ENCODE measurements at places on chromosomes 2 and 18.

GRCh38 chr2:211751848-211752247 is 786.8 kb downstream of the ERBB4 start:
- DNase-seq, result no peak

DNA sequence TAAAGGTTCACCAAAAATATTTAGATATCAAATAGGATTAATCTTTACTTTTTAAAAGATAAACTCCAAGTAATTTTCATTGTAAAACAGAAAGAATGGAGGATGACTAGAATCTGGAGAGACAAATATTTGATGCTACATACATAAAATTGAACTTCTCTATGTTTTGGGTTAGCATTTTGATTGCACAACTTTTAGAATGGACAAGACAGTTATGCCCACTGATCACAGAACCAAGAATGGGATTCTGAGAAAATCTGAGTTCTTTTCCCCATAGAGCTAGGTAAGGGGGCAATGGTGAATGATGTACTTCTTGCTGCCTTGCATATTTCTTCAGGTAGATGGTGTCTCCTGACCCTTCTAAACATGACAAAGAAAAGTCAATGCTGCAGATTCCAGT is 191.2 kb upstream of the ZEB2 start:
- no peak for DNase-seq

DNA sequence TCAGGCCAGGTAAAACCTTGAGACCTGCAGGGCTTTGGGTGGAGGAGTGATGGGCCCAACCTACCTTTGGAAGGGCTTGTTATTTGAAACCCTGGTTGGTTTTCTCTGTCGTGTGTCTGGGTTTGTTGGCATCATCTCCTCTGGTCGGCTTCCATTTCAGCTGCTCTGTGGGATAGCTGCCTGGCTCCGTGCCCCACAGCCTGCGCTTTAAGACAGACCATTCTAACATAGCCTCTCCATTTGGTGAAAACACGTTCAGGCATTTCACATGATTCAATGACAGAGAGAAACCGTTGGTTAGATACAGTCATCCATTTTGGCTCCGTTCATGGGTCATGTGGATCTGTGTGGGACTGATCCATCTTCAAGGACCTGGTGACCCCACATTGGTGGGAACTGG is 37.0 kb upstream of the LYPD6B start:
- no peak for DNase-seq

GRCh38 chr2:11597538-11598225 is 63.8 kb downstream of the GREB1 start:
- DNase-seq, result no peak

GRCh38 chr2:60468382-60469085 is 84.9 kb downstream of the BCL11A start:
- peak; percentile 26 for DNase-seq

GRCh38 chr18:60596928-60597327 is 224.4 kb upstream of the MC4R start:
- no peak for DNase-seq

- no peak for DNase-seq
Observed at GRCh38 chr18:79006106-79006795, 26.6 kb downstream of the SALL3 start.

Measured in RWPE1 (cell line).